ENCODE measurements at places on chromosomes 12 and 14.
A peak's percentile ranks its signal among the peaks of the same experiment; 100 is the strongest.

- DNase-seq = no peak
Measured at GRCh38 chr14:69527635-69528034, 43.1 kb downstream of the PLEKHD1 start.

GRCh38 chr14:105880616-105881015 is 354.2 kb downstream of the TMEM121 start:
- peak; percentile 6 for DNase-seq

- no peak for DNase-seq
Measured at GRCh38 chr14:56059054-56059453, 59.2 kb upstream of the PELI2 start.

GRCh38 chr12:6765048-6765633 is 1.0 kb upstream of the PTMS start:
- DNase-seq = no peak

DNA sequence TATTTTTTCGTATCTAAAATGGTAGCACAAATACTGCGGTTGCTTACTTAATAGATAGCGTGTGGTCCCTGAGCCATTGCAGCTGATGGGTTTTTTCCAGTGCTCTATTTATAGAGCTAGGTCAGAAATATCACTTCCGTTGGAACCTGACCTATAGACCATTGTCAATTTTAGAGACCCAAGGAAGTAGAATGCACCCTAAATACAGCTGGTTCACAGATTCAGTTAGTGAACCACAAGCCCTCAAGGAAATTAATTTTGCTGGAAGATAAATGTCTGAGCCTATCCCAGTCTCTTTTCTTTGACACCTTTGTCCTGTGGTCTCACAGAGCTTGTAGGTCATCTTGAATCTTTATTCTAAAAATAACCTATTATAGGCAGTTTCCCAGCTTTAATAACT is 391.0 kb downstream of the ZFP36L1 start:
- no peak for DNase-seq

- DNase-seq = no peak
Measured at GRCh38 chr12:6323995-6324711, 13.7 kb downstream of the PLEKHG6 start.

- no peak for DNase-seq
Measured at GRCh38 chr14:54769951-54770863, 132.4 kb downstream of the GCH1 start.

- DNase-seq = no peak
Measured at GRCh38 chr12:109423392-109423791, 53.7 kb downstream of the KCTD10 start.

DNA sequence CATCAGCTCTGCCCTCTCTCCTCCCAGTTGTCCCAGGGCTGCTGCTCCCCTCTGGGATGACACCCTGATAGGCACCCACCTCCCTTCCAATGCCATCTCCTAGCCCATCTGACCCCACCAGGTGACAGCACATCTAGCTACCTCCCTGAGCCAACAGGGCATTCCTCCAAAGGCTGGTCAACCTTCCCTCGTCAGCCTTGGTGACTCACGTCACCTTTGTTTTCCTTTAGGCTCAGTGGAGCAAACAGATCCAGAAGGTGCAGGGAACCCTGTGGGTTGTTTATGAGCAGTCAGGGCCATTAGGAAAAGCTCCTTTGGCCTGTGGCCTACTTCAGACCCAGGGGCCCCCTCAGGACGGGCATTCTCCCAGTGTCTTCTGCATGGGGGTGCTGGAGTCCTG is 32.4 kb downstream of the PIGH start:
- no peak for DNase-seq

DNA sequence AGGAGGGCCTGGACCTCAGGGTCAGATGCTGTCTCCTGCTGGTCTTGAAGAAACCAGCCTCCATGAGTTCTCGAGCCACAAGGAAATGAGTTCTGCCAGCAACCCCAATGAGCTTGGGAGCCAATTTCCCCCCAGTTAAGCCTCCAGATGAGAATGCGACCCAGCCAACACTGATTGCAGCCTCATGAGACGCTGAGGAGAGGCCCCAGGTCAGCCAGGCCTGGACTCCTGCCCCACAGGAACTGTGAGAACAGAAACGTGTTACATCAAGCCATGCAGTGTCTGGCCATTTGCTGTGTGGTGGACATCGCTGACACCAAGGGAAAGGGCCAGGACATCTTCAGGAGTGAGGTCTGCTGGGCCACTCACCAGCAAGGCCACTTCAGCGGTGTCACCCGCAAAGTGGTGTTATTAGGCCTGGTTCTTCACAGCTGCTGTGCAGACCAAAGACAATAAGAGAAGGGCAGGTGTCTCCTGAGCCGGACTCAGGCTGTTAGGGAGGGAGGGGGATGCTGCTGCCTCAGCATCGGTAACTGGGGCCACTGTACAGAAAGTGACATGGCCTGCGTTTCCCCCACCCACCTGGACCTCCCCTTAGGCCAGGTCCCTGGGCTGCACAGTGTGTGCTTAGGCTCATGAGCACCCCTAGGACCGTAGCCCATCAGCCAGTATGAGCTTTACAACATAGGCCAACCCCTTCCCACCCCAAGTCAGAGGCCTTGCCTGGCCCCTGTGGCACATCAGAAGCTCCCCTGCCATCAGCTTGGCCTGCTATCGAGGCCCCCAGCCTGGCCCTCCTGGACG is 272.4 kb upstream of the RTL1 start:
- DNase-seq = no peak

DNA sequence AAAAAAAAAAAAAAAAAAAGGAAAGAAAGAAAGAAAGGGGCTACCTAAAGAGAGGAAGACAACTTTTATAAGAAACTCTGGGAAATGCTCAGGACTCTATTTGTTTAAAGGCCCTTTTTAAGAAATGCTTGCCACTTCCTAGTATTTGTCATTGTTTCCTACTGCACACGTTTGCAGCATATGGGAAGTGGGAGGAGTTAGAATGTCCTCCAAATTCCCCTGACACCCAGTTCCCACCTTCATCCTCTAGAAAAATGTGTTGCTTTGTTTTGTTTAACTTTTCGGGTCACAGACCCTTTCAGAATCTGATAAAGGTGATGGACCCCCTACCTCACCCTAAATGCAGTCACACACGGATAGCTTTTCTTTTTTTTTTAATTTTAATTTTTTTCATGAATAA is 40.8 kb downstream of the NINJ2 start:
- DNase-seq = no peak

DNA sequence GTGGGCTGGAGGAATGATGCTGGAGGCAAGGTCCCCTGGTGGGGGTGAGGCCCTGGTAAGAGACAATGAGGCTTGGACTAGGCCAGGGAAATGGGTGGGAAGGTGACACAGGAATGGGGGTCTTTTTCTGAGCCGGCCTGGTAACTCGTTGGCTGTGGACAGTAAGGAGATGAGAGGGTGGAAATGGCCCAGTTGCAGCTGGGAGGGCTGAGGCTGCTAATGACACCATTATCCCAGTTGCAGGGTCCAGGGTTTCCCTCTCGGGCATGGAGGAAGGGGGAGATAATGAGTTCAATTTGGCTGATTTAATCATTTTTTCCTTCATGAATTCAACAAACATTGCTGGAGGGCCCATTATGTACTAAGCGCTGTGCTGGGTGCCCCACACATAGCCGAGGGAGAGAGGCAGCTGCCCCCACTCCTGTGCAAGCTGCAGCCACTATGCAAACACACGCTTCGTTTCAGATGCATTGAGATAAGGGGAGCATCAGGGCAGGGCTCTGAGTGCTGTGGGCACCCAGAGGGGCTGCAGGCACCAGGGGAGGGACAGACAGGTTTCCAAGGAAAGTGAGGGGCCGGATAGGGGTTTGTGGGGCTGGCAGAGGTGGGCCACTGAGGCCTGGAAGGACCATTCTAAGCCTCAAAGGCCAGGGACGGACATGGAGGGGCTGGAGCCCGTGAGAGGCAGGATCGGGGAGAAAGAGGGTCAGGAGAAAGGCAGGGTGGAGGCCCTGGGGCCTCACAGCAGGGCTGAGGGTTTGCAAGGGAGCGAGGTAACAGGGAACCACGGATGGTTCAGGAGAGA is 43.2 kb upstream of the MEG3 start:
- DNase-seq = no peak

DNA sequence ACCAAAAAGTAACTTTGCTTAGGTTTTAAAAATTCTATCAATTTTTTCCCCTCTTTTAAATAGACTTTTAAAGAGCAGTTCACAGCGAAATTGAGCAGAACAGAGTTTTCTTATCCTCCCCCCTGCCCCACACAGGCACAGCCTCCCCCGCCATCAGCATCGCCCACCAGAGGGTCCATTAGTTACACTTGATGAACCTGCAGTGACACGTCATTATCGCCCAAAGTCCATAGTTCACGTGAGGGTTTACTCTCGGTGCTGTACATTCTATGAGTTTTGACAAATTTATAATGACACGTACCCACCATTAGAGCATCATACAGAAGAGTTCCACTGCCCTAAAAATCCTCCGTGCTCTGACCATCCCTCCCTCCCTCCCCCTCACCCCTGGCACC is 58.4 kb downstream of the FZD10 start:
- no peak for DNase-seq

DNA sequence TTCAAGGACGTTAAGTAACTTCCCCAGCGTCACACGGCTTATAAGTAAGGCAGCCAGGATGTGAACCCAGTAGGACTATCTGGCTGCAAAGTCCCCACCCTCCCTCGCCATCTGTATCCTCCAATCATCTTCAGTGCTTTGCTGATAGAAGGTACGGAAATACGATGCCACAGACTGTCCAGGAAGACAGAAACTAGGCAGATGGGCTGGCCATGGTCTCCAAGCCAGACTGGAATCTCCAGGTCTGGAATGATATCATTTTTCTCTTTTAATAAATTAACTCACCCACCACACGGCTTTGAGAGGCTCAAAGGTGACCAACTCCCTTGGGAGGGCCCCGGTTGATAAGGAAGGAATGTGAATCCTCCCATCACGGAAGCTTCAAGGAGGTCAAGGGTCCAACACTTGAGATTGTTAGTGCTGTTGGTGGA is 16.3 kb upstream of the BDKRB1 start:
- no peak for DNase-seq

DNA sequence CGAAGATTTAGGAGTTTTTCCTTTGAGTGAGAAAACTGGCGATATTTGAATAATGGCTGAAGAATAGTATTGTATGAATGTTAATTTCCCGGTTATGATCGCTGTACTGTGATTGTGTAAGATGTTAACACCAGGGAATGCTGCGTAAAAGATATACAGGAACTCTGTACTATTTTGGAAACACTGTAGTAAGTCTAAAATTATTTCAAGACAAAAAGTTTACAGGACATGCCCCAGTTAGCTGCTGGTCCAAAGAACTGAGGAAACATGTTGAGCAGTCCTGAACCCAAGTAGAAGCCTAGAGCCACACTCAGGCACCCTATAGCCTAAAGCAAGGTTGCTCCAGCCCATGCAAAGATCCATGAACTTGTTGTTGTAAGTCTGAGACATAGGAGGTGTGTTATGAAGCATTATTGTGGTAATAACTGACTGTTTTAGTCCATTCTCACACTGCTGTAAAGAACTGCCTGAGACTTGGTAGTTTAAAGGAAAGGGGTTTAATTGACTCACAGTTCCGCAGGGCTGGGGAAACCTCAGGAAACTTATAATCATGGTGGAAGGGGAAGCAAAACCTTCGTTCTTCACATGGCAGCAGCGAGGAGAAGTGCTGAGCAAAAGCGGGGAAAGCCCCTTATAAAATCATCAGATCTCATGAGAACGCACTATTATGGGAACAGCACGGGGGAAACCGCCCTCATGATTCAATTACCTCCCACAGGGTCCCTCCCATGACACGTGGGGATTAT is 99.8 kb upstream of the RESF1 start:
- DNase-seq = no peak

DNA sequence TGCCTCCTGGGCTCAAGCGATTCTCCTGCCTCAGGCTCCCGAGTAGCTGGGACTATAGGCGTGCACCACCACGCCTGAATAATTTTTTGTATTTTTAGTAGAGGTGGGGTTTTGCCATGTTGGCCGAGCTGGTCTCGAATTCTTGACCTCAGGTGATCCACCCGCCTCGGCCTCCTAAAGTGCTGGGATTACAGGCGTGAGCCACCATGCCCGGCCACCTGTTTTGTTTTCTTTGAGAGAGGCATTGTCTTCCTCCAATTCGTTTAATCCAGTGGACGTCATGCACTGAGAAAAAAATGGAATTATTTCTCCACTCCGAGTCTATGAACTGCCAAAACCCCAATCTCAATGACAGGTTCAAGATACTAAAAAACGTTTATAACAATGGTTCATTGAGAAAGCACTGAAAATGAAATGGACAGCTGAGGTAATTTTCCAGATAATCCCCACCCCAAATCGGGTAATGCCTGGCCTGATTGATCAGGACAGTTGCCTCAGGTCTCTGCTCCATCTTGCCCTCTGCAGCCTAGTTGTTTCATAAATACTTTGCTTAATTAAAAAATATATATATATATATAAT is 132.7 kb upstream of the PARP11 start:
- no peak for DNase-seq

GRCh38 chr12:57242691-57243454 is 8.1 kb downstream of the STAC3 start:
- DNase-seq = peak; percentile 73

- no peak for DNase-seq
Measured at GRCh38 chr12:81284137-81284536, 206.3 kb downstream of the ACSS3 start.

- no peak for DNase-seq
Measured at GRCh38 chr12:121144416-121144914, 11.8 kb downstream of the P2RX7 start.

- no peak for DNase-seq
Measured at GRCh38 chr12:94700662-94701061, 50.3 kb upstream of the TMCC3 start.

- DNase-seq = no peak
Measured at GRCh38 chr12:51390891-51391282, 319 bp downstream of the GALNT6 start.

GRCh38 chr12:119594772-119595445 is 1.3 kb downstream of the TMEM233 start:
- DNase-seq = no peak

GRCh38 chr14:33668066-33668465 is 282.8 kb downstream of the EGLN3 start:
- DNase-seq = no peak
